ENCODE measurements at places on chromosomes 4 and X.

DNA sequence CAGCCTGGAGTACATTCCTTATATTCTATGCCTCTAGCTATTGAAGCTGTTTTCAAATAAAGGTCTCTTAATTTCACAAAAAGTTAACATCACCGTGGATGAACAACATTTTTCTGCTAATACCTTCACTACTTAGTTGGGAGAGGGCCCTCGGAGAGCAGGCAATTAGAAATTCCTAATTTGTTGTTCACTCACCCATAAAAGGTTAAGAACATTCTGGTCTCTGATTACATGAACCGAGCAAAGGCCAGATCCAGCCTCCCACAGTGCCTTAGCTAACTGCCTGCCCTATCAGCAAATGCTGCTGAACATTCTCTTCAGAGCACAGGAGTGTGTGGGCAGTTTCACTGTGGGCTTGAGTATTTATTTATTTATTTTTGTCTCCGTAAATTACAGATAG is 36.0 kb upstream of the TTC29 start:
- no peak for DNase-seq

DNA sequence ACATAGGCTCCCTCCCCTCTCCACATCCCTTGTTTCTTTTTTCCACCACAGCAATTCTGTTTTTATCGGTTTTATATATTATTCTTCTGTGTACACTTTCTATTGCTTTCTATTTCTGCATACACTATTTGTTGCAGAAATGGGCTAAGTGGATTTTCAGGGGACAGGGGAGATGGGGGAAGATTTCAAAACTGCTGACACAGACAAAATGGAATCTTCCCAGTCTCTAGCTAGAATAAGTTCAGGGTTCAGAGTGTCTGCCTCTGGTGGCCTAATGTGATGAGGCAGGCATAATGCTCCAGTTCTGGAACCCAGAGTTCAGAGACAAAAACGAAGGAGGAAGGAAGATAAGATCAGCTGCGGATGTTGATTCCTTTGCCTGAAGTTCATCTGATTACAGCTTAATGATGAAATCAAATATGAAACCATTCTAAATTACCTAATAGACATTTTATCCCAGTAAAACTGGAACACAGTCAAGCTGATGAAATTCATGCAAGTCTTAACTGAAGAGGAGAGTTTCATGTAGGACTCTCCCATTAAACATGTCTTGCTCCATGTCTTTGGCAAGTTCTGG is 447.1 kb downstream of the AFF2 start:
- DNase-seq = no peak

DNA sequence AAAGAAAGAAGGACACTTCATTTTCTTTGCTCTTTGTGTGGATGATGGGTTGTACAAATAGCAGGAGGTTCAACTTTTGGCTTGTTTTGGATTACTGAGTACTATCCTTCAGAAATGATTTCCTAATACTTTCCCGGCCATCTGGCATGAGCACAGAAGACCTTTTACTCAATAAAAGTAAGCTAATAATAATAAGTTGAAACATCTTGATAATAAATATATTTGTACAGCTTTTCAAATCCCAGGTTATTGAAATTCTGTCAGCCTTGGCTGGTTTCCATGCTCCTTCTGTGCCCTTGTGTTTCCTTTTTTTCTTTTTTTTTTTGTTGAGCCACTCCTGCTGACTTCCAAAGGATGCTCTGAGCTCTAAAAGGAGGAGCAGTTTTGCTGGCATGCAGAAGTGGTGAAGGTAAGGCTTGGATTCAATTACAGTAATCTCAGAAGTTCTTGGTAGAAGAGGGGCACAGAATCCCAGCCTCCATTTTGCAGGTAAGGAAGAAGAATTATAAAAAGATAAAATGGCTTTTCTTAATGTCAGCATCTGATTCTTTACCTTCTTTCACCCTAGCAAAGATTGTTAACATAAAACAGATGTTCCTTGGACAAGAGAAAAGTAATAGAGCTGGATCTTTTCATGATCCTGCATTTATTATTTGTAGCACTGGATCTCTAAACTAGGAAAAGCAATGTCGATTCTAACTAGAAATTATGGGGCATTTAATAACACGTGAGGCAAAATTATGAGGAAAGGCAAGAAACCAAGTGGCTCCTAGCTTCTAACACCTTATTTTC is 31.9 kb downstream of the REPS2 start:
- DNase-seq = no peak

GRCh38 chrX:130079824-130080406 is 30.4 kb downstream of the ELF4 start:
- DNase-seq = peak; percentile 41

- no peak for DNase-seq
These were observed 824.5 kb upstream of the HTR2C start for GRCh38 chrX:113759422-113759821.

DNA sequence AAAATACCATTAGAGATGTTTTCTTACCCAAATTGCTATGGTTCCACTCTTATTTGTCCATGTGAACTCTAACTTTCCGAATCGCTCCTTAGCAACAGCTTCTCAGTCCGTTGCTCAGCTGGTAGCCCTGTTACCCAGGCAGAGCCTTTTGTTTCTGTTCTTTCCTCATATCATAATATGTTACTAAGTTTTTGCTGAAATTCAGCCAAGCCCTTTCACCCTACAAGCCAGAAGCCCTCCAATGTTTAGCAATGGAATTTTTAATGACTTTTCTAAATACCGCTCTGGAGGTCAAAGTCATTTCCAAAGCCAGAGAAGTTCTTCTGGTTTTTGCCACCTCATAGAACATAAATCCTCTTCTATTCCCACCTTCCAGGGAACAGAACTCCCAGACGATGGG is 1029.5 kb downstream of the C4orf33 start:
- no peak for DNase-seq

DNA sequence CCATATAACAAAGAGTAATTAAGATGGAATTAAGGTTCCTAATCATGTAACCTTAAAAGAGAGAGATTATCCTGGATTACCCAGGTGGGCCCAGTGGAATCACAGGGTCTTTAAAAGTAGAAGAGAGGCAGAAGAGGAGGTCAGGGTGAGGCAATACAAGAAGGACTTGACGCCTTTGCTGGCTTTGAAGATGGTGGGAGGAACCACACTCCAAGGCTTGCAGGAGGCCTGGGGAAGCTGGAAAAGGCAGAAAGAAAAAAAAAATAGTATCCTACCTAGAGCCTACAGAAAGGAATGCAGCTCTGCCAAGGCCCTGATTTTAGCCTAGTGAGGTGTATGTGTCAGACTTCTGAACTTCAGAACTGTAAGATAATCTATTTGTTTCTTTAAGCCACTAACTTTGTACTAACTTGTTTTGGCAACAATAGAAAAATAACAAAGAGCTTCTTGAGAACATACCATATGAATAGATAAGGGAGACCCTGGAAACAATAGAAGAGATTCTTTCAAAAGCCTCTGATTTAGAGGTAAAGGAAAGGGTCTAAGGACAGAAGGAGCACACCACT is 229.9 kb upstream of the TTC29 start:
- no peak for DNase-seq

GRCh38 chrX:132331000-132331399 is 111.8 kb upstream of the RAP2C start:
- DNase-seq = no peak

DNA sequence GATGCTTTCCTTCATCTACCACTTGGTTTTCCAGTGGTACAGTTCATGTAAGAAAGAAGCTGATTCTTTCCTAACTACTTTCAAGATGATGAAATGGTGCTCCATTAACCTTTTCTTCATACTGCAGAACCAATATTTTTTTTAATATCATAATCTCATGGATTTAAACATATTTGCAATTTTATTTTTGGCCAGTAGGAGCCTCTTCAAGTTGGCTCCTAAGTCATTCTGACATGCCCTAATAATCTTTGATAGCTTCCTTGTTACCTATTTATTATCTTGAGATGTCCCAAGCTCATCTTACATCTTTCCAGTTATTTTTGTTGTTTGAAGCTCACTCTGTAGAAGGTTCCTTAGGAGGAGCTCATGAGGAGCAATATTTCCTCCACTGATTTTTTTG is 170.2 kb downstream of the APBB2 start:
- DNase-seq = no peak

DNA sequence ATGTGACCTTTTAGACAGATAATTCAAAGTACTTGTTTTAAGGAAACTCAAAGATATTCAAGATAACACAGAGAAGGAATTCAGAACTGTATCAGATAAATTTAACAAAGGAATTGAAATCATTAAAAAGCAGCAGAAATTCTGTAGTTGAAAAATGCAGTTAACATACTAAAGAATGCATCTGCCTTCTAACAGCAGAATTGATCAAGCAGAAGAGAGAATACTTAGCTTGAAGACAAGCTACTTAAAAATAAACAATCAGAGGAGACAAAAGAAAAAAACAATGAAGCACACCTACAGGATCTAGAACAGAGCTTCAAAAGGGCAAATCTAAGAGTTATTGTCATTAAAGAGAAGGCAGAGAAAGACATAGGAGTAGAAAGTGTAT is 123.0 kb upstream of the TET2 start:
- no peak for DNase-seq

GRCh38 chr4:85681921-85682320 is 207.0 kb downstream of the ARHGAP24 start:
- DNase-seq = no peak

DNA sequence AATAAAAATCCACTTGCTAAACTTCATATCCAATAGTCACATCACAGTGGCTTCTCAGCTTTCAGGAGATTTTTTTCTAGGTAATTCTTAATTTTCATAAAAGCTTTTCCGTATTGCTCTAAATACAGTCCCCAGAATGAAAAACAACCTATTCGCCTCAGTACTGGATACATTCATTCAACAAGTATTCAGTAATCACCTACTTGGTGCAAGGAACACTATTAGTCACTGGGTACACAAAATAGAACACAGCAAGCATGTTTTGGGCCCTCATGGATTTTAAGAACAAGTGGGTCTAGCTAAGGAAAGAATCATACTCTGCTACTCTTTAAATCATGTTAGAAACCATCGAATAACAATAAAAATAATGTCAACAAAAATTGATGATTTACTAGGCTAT is 2.8 kb upstream of the BEX3 start:
- no peak for DNase-seq

DNA sequence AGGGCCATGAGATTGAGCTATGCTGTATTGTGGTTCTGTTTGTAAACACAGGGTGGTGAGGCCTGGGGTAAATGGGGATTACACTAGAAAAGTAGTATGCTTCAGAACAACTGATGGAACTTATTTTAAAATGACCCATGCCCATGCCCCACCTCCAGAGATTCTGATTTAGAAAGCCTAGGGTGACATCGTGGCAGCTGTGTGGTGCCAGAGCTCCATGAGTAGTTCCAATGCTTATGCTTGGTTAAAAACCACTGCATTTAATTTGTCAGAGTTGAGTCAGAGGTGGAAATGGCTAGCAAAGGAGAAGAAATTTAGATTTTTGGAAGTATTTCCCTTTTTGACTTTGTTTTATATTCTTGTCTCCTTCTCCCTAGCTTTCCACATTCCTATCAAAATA is 63.4 kb upstream of the PDE5A start:
- DNase-seq = no peak

- no peak for DNase-seq
These were observed 5.7 kb upstream of the PLCXD1 start for GRCh38 chrX:275476-275966.

GRCh38 chr4:185183622-185184281 is 20.0 kb downstream of the CFAP97 start:
- peak; percentile 61 for DNase-seq

- no peak for DNase-seq
These were observed 146.1 kb downstream of the PTTG2 start for GRCh38 chr4:38106311-38106710.

- no peak for DNase-seq
These were observed 339.0 kb upstream of the SPANXN4 start for GRCh38 chrX:142686653-142687283.

DNA sequence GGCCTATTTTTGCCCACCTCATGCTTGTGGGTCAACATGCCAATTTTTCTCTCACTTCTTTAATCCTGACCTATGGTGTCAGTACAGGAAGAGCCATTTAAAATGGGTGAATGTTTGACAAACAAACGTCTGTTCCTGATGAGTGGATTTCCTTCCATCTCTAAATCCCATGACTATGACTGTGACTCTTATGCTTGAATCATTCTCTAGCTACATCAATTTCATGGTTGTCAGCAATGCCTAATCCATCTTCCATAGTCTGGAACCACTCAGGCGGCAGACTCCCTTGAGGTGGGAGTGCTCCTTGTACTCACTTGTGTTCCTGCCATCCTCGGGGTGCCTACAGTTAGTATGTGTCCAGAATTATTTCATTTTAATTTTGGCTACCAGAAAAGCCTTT is 194.9 kb upstream of the RPS6KA3 start:
- DNase-seq = no peak

DNA sequence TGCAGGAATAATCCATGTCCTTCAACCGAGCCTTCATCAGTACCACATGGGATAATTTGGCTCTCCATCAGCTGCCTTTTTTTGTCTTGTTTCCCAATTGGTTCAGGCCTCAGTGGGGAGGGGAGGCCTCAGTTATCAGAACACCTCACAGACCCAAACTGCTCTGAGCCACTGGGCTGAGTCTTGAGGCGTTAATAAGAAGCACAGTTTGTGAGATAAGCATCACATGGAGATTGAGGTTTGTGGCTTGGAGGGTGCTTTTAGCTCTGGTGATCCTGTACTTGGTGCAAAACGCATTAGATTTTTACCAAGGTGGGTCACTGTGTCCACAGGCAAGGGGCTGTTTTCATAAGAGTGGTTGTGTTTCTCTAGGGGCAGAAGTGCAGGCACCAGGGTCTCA is 82.8 kb upstream of the HPF1 start:
- no peak for DNase-seq

DNA sequence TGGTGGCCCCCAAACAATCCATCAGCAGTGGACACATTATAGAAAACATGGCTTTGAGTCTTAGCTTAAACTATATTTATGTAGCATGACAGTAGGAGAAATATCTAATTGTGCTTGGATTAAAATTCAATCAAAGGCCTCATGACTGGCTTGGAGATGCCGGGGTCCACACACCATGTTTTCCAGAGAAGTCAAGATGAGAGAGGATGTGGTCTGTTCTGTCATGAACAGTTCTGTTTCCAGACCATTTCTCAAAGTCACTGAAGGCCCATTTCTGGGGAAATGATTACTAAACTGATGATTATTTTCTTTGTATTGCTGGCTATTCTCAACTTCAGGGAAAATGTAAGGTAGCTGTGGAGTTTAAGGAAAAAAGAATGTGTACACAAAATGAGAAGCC is 76.3 kb downstream of the C4orf51 start:
- no peak for DNase-seq

GRCh38 chr4:13171292-13172057 is 312.7 kb downstream of the RAB28 start:
- no peak for DNase-seq

GRCh38 chr4:144583658-144584057 is 62.3 kb upstream of the HHIP start:
- DNase-seq = no peak

DNA sequence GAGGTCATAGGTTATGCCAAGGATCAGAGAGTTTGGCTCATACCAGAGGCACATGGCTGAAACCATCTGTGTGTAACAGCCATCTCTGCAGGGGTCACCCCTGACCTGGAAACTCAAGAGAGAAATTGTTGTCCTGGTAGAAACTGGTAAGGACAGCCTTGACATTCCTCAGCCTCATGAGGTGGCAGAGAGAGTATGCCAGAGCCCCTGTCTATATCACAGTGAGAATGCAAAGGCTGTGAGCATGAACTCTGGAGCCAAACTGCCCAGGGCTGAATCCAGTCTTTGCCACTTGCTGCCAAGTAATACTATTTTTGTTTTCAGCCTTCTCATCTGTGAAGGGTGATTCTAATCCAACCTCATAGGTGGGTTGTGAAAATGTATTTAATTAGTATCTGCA is 37.1 kb upstream of the CCDC149 start:
- DNase-seq = no peak

- DNase-seq = no peak
These were observed 1.6 kb upstream of the JCHAIN start for GRCh38 chr4:70667740-70668535.

Measured in T-helper 2 cell (primary cell).